Activated naive CD4-positive, alpha-beta T cell treated with anti-CD3 and anti-CD28 coated beads for 36 hours (primary cell): ENCODE measurements at places on chromosomes 6 and 20. TPM values are rescaled to one million over a fixed set of nuclear protein-coding genes. Genes with fewer than 3 reads are reported as not detected.

The LINC00237 gene
- not detected for total RNA-seq

The SLPI gene
- not detected for total RNA-seq

The SS18L1 gene
- total RNA-seq, result 14.5 TPM

The ZNF184 gene
- 13.0 TPM for total RNA-seq

The DDX43 gene
- not detected for total RNA-seq

- DNase-seq, result no peak
These were observed 6.4 kb downstream of the TIAM2 start for GRCh38 chr6:155001482-155001881.

DNA sequence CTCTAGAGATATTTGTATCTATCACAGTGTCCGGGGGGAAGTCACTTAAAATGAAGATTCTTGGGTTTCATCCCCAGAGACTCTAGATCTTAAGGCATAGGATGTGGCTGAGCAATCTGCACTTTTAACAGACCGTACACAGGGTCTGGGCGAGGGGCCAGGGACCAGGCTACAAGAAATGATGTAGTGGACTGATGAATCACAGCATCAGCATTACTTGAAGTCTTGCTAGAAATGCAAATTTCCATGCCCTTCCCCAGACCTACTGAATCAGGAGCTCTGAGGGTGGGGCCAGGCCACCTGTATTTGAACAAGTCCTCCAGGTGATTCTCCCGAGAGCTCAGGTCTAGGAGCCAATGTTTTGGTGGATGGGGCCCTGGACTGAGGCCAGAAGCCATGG lies 168.4 kb downstream of the DOK5 start:
- peak; percentile 6 for DNase-seq

- DNase-seq, result no peak
These were observed 43.5 kb upstream of the APCDD1L start for GRCh38 chr20:58558486-58559367.

- peak; percentile 84 for DNase-seq
These were observed 14.3 kb downstream of the KLHL31 start for GRCh38 chr6:53651205-53651763.

DNA sequence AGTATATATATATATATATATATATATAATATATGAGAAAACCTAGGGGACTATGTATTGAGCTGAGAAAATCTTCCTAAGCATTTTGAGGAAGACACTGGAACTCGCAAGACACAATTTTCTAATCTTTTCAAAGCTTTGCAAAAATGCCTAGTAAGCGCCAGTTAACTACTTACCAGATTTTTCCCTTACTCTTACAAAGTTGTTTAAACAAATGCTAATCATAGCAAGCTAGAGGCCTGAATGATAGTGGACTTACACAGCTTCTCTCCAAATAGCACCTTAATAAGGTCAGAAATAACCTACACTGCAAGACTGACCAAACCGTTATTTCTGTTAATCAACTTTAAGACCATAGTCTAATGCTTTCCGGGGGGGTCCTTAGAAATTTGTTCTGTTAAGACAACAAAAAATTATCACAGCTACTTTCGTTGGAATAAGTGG lies 56.1 kb upstream of the HFE start:
- DNase-seq, result no peak

DNA sequence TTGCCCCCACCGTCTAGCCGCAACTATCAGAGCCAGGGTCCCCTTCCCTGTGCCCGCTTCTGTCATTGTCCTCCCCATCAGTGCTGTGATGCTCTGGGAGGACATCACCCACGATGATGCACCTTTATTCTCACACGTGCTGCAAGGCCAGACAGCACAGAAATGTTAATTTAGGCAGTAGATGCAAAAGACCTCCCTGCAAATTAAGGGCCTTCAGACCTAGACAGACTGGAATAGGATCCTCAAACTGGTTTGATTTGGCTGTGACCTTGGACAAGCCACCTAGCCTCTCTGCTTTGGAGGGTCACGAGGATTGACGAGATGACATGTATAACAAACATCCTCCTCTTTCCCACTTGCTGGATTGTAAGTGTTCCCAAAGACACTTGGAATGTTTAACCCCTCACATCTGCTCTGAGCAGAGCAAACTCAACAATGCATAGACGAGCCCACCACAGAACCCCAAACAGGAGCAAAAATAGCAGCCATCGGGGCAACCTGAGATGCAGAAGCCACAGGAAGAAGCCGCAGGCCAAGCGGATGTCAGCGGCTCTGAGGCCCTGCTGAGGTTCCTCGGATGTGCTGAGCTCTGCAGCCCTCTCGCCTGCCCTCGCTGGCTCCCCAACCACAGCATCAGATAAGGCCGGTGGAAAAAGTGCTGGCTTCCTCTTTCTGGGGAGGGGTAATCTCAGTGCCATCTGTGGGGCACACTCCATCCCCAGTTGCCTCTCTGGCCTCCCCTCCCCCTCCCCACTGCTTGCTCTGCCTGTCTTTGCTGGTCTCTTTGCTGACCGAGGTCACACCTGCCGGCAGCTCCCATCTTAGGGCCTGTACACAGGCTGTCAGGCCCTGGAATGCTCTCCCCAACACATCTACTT lies 35.3 kb downstream of the TOX2 start:
- DNase-seq, result peak; percentile 75

DNA sequence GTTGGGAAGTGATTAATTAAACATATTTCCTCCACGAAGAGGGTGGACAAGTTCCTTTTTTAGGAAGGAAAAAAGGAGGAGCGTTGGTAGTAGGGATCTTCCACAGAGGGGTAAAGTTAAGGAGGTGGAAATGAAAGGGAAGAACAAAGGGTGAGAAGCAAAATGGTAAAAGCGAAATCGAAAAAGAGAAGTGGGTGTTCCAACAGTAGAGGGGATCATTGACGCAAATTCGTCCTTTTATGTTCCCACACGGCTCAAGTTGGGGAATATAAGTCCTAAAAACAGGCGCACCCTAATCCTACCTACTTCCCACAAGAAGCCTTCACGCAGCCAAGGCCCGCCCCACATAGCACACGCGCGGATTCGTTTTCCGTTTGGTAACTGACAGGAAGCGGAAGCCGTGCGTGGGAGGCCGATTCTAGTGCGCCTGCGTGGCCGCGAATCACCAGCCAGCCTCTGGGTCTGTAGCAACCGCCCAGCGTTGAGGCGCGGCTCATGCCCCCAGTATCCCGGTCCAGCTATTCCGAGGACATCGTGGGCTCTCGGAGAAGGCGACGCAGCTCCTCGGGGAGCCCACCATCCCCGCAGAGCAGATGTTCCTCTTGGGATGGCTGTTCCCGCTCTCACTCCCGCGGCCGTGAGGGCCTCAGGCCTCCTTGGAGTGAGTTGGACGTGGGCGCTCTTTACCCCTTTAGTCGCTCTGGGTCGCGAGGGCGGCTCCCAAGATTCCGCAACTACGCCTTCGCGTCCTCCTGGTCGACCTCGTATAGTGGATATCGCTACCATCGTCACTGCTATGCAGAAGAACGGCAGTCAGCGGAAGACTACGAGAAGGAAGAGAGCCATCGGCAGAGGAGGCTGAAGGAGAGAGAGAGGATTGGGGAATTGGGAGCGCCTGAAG lies at the start of gene NKAPL:
Gene NKAPL (plus strand): TSS at position 421 of the 901 bp plus-strand sequence. CDS start 75 bp downstream, at position 496.
- DNase-seq, result peak; percentile 71

DNA sequence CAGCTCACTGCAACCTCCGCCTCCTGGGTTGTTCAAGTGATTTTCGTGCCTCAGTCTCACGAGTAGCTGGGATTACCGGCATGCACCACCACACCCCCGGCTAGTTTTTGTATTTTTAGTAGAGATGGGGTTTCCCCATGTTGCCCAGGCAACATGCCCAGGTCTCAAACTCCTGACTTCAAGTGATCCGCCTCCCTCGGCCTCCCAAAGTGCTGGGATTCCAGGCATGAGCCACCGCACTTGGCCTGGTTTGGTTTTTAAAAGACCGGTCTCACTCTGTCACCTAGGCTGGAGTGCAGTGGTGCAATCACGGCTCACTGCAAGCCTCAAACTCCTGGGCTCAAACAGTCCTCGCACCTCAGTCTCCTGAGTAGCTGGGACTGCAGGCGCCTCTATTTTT lies 40.1 kb downstream of the VSTM2L start:
- no peak for DNase-seq

DNA sequence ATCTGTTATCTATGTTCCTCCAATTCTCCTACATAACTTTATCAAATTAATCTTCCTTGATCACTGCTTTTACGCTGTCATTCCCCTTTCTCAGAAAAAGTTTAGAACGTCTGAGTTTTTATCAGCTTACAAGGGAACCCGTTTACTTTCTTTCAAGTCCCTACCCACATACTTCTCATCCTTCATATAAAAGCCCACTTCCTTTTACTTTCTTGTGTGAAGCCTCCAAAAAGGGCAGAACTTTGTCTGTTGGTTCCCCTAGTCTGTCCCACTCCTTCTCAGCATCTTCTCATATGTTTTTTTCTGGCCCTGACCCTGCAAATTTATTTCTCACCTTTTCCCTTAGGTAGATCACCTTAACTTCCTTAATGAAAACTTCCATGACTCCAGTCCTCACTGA lies 106.1 kb downstream of the TFAP2B start:
- DNase-seq, result no peak

DNA sequence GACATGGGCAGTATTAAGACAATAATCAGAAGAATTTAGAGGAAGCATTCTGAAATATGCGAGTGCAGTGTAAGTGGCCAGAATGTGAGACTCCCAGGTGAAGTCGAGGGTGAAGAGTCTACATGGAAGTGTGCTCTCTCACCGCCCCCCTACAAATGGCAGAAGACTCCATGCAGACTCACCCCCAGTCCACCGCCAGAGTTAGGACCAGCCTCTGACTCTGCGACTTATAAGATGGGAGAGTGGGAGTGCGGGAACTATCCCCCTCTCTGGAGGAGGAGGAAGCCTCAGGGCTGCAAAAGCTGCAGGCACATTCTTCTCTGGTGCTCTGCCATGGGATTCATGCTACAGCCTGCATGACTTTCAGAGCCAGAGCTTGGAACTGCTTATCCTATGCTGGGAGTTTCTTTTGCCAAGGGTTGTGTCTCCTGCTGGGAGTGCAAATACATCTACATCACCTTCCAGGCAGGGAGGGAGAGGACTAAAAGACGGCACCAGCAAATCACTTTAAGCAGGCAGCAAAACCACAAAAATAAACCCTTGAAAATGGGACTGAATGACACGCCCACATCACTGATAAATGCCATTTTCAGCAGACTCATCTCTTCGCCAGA lies 206.7 kb upstream of the SULF2 start:
- DNase-seq, result no peak

- no peak for DNase-seq
These were observed 95.6 kb downstream of the SNX5 start for GRCh38 chr20:17872959-17873358.

GRCh38 chr20:32792731-32793458 lies 26.9 kb upstream of the MAPRE1 start:
- no peak for DNase-seq

DNA sequence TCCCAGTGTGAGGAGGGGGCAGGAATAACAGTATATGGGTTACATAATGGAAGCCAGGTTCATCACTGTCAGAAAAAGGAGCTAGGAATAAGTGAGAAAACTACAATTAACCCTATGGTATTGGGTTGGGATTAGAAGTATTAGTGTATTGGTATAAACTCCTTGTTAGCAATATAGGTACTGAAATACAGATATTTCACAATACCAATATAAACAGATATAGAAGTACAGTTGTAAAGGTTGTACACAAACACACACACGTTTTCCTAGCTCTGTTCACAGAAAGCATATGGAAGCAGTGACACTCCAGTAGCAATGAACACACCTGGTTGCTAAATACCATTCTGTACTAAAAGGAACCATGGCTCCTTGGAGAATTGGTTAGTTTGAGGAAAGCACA lies 148.5 kb downstream of the KIF16B start:
- DNase-seq, result no peak

DNA sequence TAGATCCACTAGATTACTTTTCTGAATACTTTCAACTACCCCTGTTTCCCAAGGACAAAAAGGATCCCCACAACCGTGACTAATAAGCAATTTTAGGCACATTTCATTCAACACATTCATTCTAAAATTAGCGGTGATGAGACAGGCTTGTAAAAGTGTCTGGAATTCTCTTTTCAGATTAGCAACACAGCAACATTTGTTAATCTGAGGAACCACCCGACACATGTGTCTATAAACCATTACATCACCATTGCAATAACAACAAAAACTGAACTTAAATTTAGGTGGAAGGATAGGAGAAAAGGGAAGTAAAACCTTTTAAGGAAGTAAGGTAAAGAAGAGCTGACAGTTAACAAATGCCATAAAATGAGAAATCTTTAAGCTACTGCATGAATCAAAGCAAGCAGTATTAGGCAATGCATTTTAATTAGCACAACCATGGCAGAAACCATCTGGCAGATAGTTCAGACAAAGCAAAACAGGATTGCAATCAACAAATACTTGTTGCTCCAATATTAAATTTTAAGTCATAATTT lies 49.1 kb downstream of the MAP3K7 start:
- DNase-seq, result no peak

DNA sequence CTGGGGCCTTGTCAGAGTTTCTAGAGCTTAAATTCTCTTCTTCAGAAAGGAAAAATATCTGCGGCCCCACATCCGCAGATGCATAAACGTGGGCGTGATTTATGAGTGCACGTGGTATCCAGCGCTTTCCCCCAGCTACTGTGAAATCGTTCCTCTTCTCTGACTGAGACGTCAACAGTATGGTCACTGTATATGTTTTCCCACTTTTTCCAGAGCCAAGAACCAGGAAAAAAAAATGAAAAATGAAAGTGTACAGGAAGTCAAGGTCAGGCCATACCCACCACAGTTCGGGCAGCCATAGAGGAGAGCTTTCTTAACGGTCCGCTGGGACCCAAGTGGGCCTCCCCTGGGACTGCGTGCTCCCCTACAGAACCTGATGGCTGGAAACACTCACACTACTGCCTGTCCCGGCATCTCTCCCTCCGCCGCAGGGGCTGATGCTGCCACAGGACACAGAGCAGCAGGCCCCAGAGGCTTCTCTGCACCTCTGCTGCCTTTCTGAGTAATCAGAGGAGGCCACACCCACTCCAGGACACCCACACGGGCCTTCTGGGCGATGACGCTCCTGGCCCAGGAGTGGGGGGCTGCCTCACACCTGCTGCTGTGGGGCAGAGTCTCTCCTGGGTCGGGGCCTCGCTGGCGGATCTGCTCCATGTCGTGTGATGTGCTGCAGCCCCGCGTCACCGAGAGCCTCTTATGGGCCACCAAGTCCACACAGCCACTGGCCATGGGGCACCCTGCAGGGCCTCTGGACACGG lies 16.4 kb upstream of the STX16 start:
- peak; percentile 70 for DNase-seq

DNA sequence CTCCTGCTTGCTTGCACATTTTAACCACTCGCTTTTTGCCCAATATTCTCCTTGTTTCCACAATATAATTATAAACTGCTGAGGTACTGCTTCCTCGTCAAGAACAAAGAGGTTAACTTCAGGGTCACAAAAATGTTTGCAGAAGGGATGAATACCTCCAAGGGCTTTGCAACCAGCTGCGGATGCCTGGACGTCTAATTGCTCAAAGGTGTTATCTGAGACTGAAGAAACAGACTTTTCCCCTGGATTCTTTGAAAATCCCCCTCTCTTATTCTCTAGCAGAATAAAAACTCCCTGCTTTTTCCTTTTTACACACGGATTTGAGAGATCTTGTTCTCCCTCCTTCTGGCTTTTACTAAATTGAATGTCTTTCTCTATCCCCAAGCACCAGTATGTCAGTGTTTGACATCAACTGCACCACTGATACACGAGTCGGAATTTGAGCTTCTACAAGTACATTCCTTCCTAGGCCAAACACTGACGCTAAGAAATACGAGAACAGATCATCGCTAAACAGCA lies 336 bp upstream of the SMPDL3A start:
- no peak for DNase-seq

GRCh38 chr6:56933650-56934049 lies 21.3 kb upstream of the BEND6 start:
- DNase-seq, result no peak
